ENCODE measurements at places on chromosomes 16 and 17.

GRCh38 chr16:10635365-10636021 lies 55.1 kb upstream of the EMP2 start:
- no peak for DNase-seq

DNA sequence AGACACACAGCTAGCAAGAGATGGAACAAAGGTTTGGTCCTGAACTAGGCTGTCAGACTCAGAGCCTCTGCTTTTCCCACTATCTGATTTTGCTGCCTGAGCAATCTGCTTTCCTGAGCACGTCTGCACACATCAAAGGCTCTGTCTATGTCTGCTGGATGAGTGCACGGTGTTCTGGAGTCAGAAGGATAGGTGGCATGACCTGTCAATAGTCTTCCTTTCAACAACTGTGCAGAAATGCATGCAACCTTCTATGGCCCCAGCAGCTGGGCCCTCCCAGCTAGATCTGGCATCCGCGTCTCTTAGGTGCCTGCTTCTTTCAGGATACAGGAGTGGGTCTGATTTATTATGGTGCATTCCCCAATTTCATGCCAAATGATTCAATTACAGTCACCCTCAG lies 138.3 kb downstream of the UTP18 start:
- no peak for DNase-seq

DNA sequence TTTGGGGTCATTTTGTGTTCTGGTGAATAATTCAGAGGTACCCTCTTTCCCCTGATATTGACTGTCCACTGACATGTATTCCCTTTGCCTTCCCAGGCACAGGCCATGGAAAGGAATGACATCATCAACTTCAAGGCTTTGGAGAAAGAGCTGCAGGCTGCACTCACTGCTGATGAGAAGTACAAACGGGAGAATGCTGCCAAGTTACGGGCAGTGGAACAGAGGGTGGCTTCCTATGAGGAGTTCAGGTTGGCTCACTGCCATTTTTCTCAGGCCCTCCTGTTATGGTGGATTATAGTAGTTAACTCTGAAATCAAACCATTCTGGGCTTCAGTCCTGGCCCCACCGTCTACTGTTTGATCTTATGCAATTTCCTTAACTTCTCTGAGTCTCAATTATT lies 1.6 kb upstream of the EFTUD2 start:
- DNase-seq: no peak

DNA sequence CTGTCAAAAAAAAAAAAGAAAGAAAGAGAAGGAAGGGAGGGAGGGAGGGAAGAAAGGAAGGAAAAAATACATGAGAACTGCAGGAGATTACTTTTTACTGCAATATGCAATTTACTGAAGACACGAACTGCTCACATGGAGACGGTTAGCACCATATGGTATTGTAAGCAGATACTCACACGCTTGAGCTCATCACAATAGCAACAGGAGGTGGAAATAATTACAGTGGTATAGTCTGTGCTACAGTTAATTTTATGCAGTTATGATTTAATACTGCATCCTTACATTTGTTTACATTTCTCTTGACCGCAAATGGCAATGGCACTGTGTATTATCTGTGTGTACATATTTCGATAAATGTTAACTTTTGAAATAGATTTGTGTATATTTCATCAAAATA lies 21.4 kb upstream of the SLC46A1 start:
- no peak for DNase-seq

GRCh38 chr17:28369684-28370034 lies 448 bp downstream of the VTN start:
- DNase-seq: no peak

GRCh38 chr16:74275031-74275636 lies 21.5 kb upstream of the PSMD7 start:
- DNase-seq: no peak

- DNase-seq: no peak
Observed at GRCh38 chr17:41967921-41968578, 1.5 kb downstream of the CNP start.

DNA sequence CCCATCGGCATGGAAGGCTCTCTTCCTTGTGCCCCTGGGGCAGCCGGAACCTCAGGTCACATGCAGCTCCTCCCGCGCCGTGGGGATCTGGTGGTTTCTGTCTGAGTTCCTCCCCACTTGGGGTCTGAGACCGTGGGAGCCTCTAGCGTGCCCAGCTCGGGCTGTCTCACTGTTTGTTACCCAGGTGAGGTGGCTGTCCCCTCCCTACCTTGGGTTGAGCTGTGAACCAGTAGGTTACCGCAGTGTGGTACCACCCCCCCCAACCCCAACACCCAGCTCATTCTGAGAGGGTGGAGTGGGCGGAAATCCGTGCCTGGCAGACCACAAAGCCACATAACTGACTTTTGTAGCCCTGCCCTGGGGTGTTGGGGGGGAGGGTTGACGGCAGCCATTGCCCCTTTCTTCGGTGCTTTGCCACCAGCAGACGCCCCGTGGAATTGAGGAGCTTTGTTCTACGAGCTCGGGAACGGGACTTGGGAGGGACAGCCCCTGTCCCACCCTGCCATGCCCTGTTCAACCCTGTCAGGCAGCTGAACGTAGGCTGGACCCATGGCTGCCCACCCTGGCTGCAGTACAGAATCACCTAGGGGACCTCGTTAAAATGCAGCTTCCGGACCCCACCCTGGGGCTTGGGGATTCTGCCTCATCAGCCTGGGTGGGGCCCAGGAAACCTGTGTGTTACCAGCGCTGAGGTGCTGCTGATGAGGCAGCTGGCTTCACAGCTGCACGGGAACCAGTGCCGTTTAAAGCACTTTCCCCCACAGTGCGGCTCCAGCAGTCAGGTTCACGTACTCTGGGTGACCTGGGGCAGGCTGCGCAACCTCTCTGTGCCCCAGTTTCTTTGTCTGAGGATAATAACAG lies 18.5 kb downstream of the RAP1GAP2 start:
- DNase-seq: peak; percentile 70

DNA sequence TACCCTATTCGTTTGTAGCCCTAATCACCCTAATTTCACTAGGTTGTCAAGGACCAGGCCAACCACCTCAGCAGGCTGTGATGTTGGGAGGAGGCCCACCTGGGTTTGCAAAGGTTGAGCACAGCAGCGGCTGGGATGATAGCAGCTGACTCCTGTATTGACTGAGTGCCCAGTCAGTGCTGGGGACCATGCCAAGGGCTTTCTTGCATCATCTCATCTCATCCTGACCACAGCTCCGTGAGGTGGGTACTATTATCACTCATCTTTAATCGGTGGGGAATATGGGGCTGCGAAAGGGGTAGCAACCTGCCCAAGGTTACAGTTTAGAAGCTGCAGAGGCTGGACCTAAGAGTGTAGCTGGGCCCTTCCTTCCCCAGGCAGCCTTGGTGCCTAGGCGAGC lies 11.7 kb downstream of the ATPAF2 start:
- no peak for DNase-seq

- DNase-seq: no peak
Observed at GRCh38 chr16:24571096-24571495, 31.7 kb downstream of the RBBP6 start.

DNA sequence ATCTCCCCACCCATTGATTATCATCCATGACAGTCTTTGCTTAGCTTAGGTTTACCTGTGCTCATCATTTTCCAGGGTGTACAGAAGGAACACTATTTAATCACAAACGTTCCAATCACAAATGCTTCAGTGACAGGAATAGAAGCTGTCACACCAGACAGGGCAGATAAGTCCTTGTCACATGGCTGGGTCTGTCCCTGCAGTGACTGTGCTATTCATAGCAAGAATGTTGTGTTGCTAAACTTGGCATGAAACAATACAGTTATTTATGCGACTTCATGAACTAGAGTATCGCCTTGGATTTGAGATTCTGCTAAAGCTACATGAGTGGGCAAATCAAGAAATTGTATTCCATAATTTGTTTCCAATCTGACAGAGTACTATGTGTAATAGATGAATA lies 108.4 kb downstream of the CDH13 start:
- no peak for DNase-seq
